ENCODE measurements at places on chromosomes 13 and 19. TPM values are rescaled to one million over a fixed set of nuclear protein-coding genes. Genes with fewer than 3 reads are reported as not detected.

The KLK1 gene
- total RNA-seq = not detected

The SBK2 gene
- not detected for total RNA-seq

The GIPC3 gene
- 1.4 TPM for total RNA-seq

The GNA15 gene
- not detected for total RNA-seq

The ZNF649 gene
- 4.3 TPM for total RNA-seq

The TEX29 gene
- total RNA-seq = not detected

The CD209 gene
- total RNA-seq = not detected

The LGALS4 gene
- not detected for total RNA-seq

Data from mammary microvascular endothelial cell (primary cell).